Fibroblast of skin of back (primary cell): ENCODE measurements at places on chromosomes 1 and 21.

- no peak for DNase-seq
Measured at GRCh38 chr1:163248064-163248463, 45.3 kb upstream of the RGS5 start.

DNA sequence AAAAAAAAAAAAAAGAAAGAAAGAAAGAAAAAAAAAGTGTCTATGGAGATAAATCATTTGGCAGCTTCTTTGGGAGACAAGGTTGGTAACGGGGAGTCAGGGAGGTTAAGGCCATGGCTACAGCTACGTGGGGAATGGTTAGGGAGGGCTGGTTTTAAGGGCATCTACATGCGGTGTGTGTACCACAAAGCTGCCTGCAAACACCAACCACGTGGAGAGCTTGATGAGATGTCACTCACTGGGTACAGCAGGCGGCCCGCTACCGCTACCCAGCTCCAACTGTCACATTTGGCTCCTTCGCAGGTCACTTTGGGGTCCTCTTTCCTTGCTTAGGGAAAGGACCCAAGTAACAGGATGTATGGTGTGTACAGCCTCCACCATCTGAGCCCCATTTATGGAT is 4.2 kb downstream of the NPPB start:
- DNase-seq, result no peak

DNA sequence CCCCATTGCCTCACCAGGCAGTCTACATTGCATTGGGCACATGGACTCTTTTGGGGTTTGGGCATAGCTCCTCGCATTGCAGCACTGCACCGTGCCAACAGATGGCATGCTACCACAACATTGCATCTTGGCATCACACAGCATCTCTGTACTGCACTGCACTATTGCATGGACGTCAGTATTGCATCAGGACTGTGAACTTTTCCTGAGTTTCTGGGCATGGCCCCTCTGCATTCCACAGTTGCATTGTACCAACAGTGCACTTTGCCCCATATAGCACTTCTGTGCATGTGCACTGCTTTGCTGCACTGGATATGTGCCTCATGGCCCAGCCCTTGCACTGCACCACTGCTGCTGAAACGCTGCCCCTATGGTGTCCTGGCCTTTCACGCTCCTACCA is 9.6 kb downstream of the PTPRU start:
- peak; percentile 62 for DNase-seq

GRCh38 chr21:17446737-17447136 is 66.1 kb upstream of the CXADR start:
- no peak for DNase-seq

DNA sequence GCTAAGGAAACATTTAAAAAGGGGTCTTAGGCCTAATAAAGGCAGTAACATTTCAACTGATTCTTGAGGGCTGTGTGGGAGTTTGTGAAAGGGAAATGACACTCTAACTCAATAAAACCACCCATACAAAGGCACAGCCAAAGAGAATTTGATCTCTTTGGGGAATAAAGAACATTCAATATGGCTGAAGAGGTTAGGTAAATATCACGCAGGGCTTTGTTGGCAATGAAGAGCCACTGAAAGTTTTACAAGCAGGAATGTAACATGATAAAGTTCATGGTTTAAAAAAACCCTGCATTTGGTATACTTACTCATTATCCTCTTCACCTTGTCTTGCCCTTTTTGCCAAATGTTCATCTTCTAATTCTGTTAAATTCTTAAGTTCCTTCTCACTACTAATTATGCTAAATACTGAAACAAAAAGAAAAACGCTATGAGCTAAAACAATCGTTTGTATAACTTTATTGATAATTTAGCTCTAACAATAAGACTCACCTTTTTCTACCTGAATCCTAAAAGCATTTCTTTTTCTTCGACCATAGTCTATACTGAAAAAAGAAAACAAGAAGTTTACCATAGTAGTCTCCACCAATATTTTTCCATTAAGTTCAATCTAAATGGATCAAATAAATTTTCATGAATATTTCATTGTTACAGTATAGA is 12.5 kb downstream of the NVL start:
- no peak for DNase-seq

DNA sequence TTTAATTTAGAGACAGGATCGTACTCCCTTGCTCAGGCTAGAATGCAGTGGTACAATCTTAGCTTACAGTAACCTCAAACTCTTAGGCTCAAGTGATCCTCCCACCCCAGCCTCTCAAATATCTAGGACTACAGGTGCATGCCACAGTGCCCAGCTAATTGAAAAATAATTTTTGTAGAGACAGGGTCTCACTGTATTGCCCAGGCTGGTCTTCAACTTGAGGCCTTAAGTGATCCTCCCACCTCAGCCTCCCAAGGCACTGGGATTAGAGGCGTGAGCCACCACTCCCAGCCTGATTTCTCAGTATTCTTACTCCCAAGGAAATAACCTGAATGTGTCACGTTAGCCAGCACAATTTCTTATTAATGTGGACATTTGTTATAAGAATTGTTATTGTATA is 9.8 kb downstream of the RLF start:
- no peak for DNase-seq

DNA sequence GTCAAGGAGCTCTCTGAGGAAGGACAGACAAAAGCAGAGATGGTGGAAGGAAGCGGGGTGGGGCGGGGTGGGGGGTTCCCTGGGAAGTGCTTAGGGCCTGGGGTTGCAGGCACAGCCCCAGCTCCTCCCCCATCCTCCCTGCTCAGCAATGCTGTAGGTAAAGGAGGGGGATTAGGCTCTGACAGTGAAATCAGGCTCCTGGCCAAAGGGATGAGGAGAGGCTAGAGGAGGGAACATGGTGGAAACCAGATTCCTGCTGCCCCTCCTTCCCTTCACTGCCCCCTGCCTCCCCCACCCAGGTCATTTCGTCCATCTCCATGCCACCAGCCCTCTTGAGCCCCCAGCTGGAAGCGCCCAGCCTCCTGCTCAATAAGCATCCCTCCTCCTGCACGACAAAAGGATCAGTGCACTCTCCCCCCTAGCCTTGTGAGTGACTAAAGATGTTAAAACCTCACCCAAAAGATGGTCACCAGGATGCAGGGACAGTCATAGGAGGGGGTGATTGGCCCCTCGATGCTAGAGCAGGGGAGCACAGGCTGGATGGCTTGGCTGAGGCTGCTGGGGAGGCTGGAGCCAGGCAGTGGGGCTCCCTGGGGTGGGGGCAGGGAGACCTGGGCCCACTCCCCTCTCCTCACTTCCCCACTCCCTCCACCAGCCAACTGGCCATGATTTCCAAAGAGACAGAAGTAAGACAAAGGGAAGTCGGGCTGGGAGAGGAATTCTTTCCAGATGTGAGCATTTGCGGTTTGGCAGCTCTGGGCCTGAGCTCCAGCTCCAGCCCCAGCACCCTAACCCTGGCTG is 2.2 kb upstream of the CRABP2 start:
- peak; percentile 66 for DNase-seq

DNA sequence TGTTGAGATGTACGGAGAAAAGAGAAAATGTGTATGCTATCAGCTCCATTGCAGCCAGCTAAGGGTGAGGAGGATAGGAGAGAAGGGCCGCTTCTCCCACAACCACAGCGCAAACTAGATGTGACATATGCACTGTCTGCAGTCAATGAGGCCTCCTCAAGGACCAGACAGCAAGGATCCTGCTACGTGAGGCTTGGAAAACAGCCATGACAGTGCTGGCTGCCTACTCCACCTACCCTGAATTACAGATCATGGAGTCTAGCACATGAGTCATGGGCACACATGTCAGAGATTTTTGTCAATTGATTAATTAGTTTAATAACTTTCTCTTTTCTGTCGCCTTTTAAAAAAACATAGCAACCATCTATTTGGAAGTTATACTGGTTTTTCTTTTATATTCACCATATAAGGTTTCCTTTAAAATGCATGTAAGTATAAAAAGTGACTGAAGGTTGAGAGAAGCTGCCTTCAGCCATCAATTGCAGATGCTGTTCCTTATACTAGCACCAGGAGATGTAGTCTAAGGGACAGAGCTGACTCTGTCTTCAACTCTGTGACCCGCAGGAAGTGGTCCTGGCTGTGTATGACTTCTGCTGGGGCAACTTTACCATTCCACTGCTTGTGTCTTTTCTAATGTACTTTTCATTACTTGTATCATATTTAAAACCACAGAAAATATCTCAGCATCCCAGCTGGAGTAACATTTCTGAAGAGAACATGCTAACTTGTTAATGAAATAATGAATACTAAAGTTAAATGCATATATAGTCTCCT is 3.1 kb downstream of the VPS26C start:
- DNase-seq, result peak; percentile 50

GRCh38 chr1:170929835-170930554 is 5.3 kb upstream of the MROH9 start:
- peak; percentile 82 for DNase-seq

DNA sequence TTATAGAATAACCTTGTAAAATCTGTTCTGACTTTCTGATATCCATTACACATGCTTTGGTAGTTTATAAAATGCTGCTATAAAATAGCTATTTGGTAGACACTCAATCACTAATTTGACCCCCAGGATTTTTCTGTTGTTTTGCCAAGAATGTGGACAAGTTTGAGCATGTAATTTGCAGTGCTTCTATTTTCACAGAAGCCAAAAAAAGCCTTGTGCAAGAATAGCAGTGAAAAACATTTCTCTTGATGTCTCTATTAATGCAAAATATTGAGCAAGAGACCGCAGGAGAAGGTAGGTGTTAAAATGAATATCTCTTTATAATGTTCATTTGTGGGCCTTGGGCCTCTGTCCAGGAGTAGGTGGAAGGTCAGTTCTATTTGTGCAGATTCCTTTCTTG is 22.5 kb downstream of the MAP3K7CL start:
- DNase-seq, result no peak

- peak; percentile 52 for DNase-seq
Measured at GRCh38 chr1:201299968-201300367, 16.7 kb downstream of the PKP1 start.

DNA sequence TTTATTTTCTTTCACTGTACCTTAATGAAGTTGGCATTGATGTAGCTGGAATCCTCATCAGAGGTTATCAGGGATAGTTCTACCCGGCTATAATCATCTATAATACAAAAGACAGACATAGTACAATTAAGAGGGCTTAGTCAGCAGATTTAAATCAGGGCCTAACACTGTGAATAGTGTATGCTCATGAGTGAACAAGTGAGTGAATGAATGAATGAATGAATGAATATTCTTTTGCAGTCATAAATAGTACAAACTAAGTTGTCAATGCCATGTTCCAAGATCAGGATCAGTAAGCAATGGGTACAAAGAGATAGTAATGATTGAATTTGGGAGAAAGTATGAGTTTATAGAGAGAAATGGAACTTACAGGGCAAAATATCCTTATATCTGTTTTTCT is 12.5 kb downstream of the PTPN22 start:
- no peak for DNase-seq

GRCh38 chr1:22861764-22862440 is 110.8 kb downstream of the LACTBL1 start:
- DNase-seq, result peak; percentile 57

DNA sequence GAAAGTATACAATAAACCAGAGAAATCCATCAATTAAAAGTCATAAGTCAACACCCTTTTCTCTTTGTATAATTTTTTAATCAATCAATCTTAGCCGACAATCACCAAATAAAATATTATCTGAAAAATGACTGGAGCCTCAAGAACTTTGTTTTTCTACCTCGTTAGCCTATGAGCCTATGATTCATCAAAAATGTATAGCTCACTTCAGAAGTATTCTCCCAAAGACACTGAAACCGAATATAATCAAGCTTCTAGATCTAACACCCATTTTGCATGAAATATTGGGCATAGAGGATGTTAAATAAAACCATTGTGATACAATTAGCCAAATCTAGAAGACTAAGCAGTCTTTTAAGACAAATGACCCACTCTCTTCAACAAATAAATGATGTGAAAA is 17.8 kb upstream of the RSBN1 start:
- DNase-seq, result peak; percentile 80
